ENCODE measurements at places on chromosomes 13 and 19. TPM values are rescaled to one million over a fixed set of nuclear protein-coding genes. Genes with fewer than 3 reads are reported as not detected.

DNA sequence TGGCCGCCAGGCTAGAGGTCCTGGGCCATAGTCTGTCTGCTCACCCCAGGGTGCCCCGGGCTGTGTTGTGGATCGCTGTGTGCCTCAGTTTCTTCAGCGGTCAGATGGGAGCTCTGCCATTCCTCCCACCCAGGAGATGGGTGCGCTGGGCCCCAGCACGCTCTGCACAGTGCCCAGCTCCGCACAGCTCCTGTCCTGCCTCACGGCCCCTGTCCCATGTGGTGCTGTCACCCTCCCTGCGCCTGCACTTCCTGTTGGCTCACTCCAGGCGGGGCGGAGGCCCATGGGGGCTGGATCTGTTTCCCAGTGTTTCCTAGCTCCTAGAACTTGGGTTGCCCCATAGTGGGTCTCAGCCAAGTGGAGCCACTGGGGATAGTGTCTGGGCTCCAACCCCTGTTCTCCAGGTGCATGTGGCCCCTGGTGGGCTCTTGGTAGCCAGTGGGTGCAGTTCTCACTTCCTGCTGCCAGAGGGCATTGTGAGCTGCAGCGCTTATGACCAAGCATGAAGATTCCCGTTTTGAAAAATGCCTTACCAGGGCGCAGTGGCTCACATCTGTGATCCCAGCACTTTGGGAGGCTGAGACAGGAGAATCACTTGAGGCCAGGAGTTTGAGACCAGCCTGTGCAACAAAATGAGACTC, 69.8 kb downstream of the KDM4B start:
- H3K27ac ChIP-seq = no peak overlapping the region
- no peaks in the 10 kb centered on the region for H3K4me1 ChIP-seq
- DNase-seq = no peak
- H3K36me3 ChIP-seq = peaks cover 3% of the 10 kb centered on the region
- H3K4me3 ChIP-seq = no peak overlapping the region

GRCh38 chr19:36028313-36029041, 4.2 kb downstream of the CLIP3 start:
- no peak overlapping the region for H3K27ac ChIP-seq
- peaks cover 10% of the 10 kb centered on the region for H3K4me1 ChIP-seq
- H3K27me3 ChIP-seq = no peaks in the 10 kb centered on the region
- no peak overlapping the region for H3K4me3 ChIP-seq

DNA sequence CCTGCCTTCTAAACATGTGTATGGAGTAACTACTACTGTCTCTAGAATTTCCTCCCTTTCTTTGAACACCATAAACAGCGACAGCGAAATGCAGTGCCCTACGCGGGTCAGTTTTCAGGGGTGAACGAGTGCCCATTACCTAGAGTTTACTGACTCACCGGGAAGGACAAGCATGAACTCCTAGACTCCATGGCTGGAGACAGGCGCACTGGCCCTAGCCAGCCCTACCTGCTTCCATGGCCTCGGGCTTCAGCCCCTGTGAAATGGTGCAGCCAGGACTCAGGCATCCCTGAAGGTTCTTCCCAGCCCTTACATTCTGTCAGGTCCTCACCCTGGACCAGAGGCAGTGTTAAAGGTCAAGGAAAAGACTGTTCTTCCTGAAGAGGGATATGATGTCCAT, 8.5 kb downstream of the RANBP3 start:
- H3K27ac ChIP-seq = peak overlapping the region; percentile 34
- peaks cover 71% of the 10 kb centered on the region for H3K4me1 ChIP-seq
- H3K36me3 ChIP-seq = peaks cover 5% of the 10 kb centered on the region
- DNase-seq = no peak
- no peak overlapping the region for H3K4me3 ChIP-seq

DNA sequence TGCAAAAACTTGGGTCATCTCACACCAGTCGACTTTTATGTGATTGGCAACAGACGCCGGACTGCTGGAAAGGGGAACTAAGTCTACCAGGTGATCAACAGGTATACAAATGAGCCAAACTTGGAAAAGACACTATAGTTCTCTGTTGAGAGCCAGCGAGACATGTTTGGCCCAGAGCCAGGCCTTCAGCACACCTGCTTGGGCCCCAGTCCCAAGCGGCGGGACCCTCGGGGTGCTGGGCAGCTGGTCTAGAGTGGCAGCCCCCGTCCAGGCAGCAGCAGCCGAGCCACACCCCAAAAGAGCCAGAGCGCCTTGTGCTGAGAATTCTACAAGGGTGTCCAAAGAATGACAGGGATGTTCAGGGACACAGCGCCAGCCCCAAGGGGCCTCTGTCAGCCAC, 28.0 kb downstream of the NAXD start:
- no peaks in the 10 kb centered on the region for H3K27me3 ChIP-seq
- no peak for DNase-seq
- H3K4me3 ChIP-seq = no peak overlapping the region
- H3K4me1 ChIP-seq = no peaks in the 10 kb centered on the region
- peaks cover 33% of the 10 kb centered on the region for H3K36me3 ChIP-seq

DNA sequence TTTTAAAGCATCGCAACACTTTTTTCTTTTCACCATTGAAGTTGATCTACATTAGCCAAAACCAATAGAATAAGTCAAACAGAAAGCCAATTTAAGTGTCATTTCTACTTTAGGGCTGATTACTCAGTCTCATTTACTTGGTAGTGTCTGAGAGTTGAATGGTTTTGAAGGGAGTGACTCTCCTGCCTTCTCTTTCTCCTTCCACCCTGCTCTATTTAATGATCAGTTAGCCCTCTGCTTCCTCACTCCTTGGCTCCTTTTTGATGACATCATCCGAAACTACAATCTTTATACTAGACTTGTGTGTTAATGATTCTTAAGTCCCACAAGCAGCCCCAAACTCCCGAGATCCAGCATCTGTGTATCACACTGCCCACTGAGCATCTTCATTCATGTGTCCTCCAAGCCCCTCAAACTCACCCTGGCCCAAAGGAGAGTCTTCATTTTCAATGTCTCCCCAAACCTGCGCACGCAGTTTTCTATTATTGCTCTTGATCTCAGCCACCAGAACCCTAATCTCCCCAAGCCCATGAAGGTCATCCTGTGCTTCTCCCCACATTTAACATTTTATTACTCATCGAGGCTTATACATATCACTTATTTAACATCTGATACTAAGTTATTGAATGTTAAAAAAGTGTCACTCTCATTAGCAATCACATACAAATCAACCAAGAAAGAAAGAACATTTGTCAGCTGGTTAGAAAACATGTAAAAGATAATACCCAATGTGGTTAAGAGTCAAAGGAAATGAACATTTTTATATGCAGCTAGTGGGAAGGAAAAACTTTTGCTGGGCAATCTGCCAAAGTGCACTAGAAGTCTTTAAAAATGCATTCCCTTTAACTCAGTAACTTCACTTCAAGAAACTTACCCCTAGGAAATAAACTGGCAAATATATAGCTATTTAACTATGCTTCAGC, 32.2 kb upstream of the ARGLU1 start:
- H3K4me1 ChIP-seq = peaks cover 11% of the 10 kb centered on the region
- peaks cover 15% of the 10 kb centered on the region for H3K27me3 ChIP-seq
- no peak overlapping the region for H3K27ac ChIP-seq
- H3K36me3 ChIP-seq = no peaks in the 10 kb centered on the region

Gene CAMSAP3
- total RNA-seq = 0.17 TPM

Gene COL4A1
- not detected for total RNA-seq
